ENCODE measurements at places on chromosomes 6 and 20. TPM values are rescaled to one million over a fixed set of nuclear protein-coding genes. Genes with fewer than 3 reads are reported as not detected.

Gene CAP2
- 14.1 TPM for total RNA-seq

Gene OPN5
- total RNA-seq = not detected

Gene GHRH
- not detected for total RNA-seq

Gene PNLDC1
- total RNA-seq = 0.33 TPM

Gene ELOVL4
- 3.6 TPM for total RNA-seq

Measured in mesothelial cell of epicardium (in vitro differentiated cells).